ENCODE measurements at places on chromosomes 11 and 22.

- DNase-seq, result peak; percentile 90
Observed at GRCh38 chr11:112613051-112613972, 347.9 kb upstream of the NCAM1 start.

DNA sequence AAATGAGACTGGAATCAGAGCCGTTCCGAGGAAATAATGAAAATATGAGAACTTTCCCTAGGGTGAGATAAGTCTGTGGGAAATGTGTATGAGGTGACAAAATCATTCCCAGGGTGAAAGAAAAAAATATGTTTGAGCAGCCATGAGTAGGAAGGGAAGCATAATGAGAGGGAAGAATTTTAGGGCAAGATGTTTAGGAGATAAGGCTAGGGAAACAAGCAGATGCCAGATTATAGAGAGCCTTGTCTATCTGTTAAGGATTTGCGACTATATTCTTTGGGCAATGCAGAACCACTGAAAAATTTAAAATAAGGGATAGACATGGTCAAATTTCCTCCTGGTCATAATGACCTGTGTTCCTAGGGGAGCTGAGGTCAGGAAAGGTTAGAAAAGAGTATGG, 54.4 kb downstream of the STIM1 start:
- no peak for DNase-seq

DNA sequence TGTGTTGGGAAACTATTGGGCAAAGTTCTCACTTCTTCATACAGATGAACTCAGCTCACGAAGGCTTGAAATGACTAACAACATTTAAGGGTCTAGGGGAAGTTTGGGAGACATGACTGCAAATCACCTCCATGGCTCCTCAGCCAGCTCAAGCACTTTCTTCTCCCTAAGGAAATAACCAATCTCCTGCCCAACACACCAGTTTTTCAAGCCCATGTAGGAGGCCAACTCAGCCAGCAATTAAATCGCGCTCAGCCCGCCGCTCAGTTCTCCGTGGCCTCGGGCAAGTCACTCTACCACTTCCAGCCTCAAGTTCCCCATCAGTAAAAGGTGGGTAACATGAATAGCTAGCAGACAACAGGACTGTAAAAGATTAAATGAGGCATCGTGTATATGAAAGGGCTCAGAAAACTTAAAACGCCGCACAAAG, 796 bp downstream of the POLDIP3 start:
- no peak for DNase-seq

GRCh38 chr11:12540075-12540680, 134.0 kb upstream of the TEAD1 start:
- DNase-seq, result no peak

Data from muscle of leg (tissue), 16 donors.